ENCODE measurements at places on chromosomes 6 and 20. TPM values are rescaled to one million over a fixed set of nuclear protein-coding genes. Genes with fewer than 3 reads are reported as not detected.

DNA sequence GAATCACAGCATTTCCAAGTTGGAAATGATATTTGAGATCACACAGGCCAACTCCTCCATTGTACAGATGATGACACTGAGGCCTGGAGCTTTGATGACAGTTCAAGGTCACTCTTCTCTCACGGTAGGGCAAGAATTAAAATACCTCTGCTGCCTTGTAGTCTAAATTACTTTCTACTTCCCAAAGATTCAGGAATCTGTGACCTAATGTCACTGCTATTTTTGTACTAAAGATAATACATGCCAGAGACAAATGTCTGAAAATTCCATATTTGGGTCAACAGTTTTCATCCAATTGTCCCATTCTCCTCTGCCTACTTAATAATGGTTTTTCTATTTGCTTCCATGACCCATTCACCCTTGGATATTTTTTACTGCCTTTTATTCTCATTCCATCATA, 160.0 kb downstream of the SOD2 start:
- no peak for DNase-seq

- DNase-seq = no peak
Measured at GRCh38 chr6:2895072-2895471, 8.0 kb downstream of the SERPINB9 start.

DNA sequence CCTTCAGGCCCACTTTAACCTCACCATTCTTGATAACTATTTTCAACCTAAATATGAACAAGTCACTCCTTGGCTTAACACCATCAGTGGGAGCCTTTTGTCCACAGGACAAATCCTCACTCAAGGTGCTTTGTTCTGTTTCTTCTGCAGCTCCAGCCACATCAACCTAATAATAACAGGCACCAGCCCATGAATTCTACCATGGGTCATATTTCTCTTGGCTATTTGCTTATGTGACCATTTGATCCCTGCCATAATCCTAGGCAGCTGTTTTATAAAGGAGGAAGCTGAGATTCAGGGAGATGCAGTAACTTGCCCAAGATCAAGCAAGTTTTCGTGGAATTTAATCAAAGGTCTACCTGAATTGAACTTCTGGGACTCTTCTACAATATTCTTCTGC, 561.3 kb downstream of the DHX35 start:
- no peak for DNase-seq

DNA sequence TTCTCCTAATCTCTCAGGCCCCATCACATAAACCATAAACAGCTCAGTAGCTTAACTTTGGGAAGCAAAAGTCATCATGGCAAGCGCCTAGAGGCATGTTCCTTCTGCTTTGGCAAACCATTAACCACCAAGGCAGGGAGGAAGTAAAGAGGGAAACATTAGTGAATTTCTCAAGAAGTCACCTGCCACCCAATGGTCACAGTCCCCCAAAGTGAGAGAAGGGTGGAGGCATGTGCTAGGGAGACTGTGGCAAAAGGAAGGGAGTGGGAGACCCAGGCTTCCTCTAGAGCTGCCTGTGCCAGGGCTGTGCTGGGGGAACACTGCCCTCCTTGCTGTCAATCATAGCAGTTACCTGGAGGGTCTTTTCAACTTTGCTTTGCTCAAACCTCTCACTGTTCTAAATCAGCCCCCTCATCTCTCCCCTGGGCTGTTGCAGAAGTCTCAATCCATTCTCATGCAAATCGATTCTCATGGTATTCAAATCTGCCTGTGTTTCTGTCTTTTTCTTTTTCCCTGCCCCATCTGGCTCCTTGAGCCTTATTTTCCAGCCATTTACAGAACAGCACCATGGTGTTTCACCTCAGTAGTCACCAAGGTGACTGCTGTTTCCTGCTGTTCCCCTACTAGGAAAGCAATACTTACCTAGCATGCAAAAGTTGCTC, 1.8 kb upstream of the RNF24 start:
- no peak for DNase-seq

GRCh38 chr20:21089391-21089790, 16.8 kb downstream of the LINC00237 start:
- DNase-seq = no peak

GRCh38 chr6:87408721-87409155, 966 bp downstream of the CFAP206 start:
- no peak for DNase-seq

- DNase-seq = no peak
Measured at GRCh38 chr6:133769463-133769862, 119.5 kb upstream of the TCF21 start.

DNA sequence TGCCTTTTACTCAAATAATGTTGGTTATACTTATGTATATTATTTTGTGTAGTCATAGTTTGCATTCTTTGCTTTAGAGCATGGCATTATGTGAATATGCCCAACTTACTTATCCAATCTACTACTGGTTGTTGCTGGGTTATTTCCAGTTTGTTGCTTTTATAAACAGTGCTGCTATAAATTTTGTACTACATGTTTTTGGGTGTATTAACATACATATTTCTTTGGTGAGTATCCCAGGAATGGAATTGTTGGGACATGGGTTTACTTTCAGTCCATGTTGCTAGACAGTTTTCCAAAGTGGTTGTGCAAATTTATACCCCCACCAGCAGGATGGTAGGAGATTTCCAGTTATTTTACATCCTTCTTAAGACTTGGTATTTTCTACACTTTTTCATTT, 157.1 kb upstream of the THEMIS start:
- no peak for DNase-seq

GRCh38 chr20:46394872-46395760, 11.3 kb downstream of the ELMO2 start:
- no peak for DNase-seq

DNA sequence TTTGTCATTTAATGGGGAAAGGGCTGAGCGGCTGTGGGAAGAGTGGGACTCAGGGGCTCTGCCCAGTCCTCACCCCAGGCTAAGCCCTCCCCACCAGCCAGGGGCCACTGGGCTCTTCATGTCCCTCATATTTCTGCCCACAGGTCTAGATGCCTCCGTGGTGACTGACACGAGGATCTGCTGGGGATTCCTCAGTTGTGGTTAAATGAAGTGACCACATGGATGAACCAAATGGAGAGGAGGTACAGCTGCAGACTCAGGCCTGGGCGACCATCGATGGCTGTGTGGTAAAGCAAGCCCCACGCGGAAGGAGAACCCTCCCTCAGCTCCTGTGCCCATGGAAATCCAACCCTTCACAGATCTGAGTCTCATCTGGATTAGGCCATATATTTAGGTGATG, 29.4 kb downstream of the RAET1L start:
- DNase-seq = no peak

- DNase-seq = no peak
Measured at GRCh38 chr6:14162826-14163225, 45.3 kb downstream of the CD83 start.

Gene CLPSL2
- total RNA-seq = not detected

Gene COQ3
- 5.5 TPM for total RNA-seq

Gene SCRT2
- total RNA-seq = not detected

Gene ALDH5A1
- 2.7 TPM for total RNA-seq

All from dermis microvascular lymphatic vessel endothelial cell (primary cell).